Placental pericyte (primary cell): ENCODE measurements at places on chromosomes 7 and 10. TPM values are rescaled to one million over a fixed set of nuclear protein-coding genes. Genes with fewer than 3 reads are reported as not detected.

The HOXA11 gene
- total RNA-seq: 17.8 and 24.3 TPM in 2 replicates

The EVX1 gene
- total RNA-seq: not detected in 2 replicates

The LRCH4 gene
- 32.8 and 52.5 TPM in 2 replicates for total RNA-seq

The NACAD gene
- total RNA-seq: 0.88 and 1.3 TPM in 2 replicates

The NUDT13 gene
- 1.1 and 2.0 TPM in 2 replicates for total RNA-seq

The IMMP2L gene
- total RNA-seq: 4.3 and 5.0 TPM in 2 replicates
